Posterior vena cava (tissue), 2 donors: ENCODE measurements at places on chromosomes 7 and 10. TPM values are rescaled to one million over a fixed set of nuclear protein-coding genes. Genes with fewer than 3 reads are reported as not detected.

The LRGUK gene
- total RNA-seq, result 0.95 TPM

The UCN3 gene
- total RNA-seq, result not detected

The SLC13A4 gene
- 0.62 TPM for total RNA-seq

GRCh38 chr7:136049818-136050461 is 72.8 kb upstream of the MTPN start:
- no peak for DNase-seq

DNA sequence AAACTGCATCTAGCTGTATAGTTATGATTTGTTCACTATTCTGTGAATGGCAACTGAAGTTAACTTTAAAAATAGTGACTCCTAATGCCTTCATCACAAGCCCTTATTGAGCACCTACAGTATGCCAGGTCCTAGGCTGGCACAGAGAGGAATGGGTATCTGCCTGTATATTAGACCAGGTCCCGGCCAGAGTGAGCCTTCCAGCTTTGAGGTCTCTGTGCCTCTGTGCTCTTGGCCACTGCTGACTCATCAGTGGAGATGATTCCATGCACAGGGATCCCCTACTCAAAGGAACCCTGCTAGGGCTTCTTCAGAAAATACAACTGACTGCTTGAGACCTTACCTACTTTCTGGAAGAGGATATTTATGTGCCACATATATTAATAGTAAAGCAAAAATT is 118.4 kb downstream of the GFRA1 start:
- no peak for DNase-seq

GRCh38 chr10:12922117-12922900 is 79.2 kb downstream of the CCDC3 start:
- DNase-seq, result no peak
